HAP-1 (cell line): ENCODE measurements at places on chromosomes 2 and 18.
A peak's percentile ranks its signal among the peaks of the same experiment; 100 is the strongest.

DNA sequence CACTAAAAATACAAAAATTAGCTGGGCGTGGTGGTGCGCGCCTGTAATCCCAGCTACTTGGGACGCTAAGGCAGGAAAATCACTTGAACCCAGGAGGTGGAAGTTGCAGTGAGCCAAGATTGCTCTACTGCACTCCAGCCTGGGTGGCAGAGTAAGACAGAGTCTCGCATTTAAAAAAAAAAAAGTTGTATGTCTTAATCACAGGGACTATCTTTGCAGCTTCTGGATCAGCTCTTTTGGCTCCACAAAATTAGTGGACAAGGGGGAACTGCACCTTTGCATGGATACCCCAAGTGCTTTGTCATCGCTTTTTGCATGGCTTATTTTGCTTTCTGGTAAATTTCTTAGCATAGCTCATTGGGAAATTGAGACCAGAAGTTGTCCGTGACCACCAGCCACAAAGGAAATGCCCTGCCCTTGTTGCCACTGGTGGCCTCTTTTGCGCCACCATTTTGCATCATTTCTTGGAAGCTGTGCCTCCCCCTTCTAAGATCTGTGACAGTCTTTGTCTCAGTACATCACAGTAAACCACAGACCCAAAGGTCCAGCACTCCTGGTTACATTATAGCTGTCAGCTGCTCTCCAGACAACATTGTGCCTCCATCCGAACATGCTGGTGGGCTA, 43.9 kb upstream of the PCBP1 start:
- DNase-seq: no peak

GRCh38 chr2:202037086-202037485, 3.4 kb downstream of the FZD7 start:
- DNase-seq: peak; percentile 70

GRCh38 chr2:146496248-146496647, 1348.6 kb upstream of the ACVR2A start:
- DNase-seq: no peak

DNA sequence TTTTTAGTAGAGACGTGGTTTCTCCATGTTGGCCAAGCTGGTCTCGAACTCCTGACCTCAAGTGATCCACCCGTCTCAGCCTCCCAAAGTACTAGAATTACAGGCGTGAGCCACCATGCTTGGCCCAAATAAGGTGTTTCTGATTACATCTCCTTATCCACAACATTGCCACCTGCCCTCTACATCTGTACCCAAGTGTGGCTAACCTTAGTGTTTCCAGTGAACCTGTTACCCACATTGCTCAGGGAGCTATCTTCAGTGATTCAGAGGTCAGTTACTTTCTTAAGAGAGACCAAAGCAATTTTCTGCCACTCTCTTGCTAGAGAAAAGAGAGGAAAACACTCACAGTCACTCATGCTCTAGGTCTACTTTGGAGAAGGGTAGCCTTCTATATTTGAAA, 115.0 kb upstream of the SLC39A10 start:
- DNase-seq: no peak

DNA sequence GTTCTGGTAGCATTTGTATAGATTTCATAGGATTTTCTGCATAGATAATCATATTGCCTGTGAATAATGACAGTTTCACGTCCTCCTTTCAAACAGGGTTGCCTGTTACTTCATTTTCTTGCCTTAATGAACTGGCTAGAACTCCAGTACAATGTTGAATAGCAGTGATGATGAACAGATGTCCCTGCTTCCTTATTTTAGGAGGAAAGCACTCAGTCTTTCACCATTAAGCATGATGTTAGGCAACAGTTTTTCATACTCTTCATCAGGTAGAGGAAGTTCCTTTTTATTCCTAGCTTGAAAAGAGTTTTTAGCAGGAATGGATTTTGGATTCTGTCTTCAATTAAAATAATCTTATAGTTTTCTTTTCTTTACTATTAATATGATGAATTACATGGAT, 39.7 kb downstream of the C2orf76 start:
- no peak for DNase-seq

DNA sequence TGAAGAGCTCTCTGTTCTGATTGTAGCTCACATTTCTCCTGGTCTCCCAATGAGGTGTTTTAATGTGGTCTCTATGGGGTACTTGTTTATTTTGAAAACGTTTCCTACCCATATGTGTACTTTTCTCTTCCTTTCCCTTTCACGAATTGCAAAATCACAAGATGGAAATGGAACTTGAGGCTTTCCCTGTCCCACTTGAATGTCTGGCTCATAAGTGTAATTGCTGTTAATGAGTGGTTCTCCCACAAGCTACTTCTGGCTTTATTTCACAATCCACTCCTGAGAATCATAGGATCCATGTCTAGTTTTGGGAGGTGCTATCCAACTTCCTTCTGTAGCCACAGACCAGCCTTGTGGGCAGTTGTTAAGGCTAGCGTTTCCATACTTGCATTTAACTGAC, 81.1 kb upstream of the CAVIN2 start:
- DNase-seq: no peak
